ENCODE measurements at places on chromosomes 1 and 21. TPM values are rescaled to one million over a fixed set of nuclear protein-coding genes. Genes with fewer than 3 reads are reported as not detected.

- DNase-seq = no peak
Observed at GRCh38 chr1:220754918-220755295, 6.8 kb downstream of the MTARC2 start.

- DNase-seq = no peak
Observed at GRCh38 chr1:242736611-242737010, 212.1 kb upstream of the PLD5 start.

- DNase-seq = no peak
Observed at GRCh38 chr21:25838809-25839208, 104.0 kb downstream of the GABPA start.

ZNF648 gene
- not detected for total RNA-seq

CLIC6 gene
- 0.10 TPM for total RNA-seq

GPR37L1 gene
- not detected for total RNA-seq
